ENCODE measurements at places on chromosomes 5 and 9.

GRCh38 chr5:82931110-82931509 lies 146.1 kb downstream of the TMEM167A start:
- peak; percentile 46 for DNase-seq

DNA sequence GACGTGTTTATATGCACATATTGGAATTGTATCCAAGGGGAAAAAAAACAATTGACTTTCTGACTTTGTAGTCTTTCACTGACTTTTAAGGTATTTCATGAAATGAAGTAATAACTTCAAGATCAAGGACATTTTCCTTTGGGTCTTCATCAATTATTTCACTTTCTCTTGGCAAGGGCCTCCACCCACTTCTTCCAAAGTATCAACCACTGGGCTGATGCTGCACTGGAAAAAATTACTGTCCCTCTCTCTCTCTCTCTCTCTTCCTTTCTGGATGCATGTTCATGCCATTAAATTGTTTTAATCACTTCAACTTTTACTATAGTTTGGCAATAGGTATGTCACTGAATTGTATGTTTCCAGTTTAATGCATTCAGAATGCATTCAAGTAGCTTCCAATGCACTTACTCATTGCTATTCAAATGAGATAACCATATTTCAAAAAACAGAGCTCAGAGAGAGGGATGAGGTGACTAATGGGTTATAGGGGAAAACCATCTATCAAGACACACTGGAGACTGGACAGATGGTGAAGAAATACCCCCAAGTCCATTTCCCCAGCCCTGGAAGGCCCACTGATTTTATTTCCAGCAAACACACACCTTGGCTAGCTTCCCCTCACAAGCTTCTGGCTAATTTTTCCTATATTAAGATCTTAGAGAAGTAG lies 585.3 kb downstream of the EBF1 start:
- peak; percentile 95 for DNase-seq

DNA sequence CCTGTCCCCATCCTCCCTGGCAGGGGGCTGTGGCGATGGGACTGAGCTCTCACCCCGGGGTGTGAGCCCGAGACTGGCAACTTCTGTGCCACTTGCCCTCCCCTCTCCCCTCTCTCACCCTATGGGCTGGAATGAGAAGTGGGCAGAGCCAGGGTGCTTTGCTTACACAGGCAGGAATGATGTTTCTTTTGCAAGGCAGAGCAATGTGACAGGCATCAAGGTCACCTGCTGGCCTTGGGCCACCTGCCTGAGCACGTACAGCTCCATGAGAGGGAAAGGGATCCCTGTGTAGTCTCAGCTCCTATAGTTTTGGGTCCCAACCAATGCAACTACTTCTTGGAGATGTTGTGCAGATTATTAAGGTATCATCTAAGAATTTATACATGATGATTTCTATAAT lies 252.8 kb upstream of the DAP start:
- DNase-seq, result no peak

DNA sequence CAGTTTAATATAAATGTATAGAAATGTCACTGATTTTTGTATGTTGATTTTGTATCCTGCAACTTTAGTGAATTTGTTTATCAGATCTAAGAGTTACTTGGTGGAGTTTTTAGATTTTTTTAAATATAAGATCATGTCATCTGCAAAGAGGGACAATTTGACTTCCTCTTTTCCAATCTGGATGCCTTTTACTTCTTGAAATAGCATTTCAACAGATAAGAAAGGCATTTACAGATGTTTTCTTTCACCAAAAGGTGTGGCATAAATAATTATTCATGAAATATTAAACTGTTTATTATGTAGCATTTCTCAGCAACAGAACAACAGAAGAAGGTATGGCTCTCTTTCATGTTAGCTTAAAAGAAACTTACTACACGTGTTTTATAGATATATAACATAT lies 34.9 kb upstream of the NIPBL start:
- DNase-seq, result no peak

DNA sequence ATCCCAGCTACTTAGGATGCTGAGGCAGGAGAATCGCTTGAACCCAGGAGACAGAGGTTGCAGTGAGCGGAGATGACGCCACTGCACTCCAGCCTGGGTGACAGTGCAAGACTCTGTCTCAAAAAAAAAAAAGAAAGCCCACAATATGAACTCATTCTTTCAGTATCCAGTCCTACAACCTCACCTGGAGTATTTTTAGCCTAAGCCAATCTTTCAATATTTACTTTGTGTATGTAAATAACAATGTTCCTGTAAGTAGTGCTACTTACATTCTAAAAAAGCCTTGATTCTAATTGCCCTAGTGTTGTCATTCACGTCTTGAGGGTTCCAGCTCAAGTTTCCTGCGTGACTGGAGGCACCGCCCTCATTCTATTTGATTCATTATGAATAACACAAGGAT lies 62.0 kb downstream of the BHMT start:
- no peak for DNase-seq

DNA sequence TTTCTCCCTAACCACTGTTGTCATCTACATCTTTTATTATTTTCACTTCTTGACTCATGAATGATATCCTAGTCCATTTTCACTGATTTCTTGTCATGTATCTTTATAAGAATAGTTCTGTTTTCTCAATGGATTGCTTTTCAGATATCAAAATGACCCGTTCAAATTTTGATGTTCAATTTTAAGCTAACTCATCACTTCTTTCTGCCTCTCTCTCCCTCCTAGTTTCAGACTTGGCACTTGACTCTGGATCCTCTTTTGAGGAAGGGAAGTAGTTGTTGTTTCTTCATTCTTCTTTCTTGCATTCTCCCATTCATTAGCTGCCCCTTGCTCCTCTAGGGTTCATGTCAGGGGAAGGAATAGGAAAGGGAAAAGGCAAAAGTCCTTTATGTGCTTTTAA lies 23.7 kb downstream of the CSNK1G3 start:
- no peak for DNase-seq

- DNase-seq, result no peak
Observed at GRCh38 chr5:7941692-7942091, 72.7 kb downstream of the MTRR start.

DNA sequence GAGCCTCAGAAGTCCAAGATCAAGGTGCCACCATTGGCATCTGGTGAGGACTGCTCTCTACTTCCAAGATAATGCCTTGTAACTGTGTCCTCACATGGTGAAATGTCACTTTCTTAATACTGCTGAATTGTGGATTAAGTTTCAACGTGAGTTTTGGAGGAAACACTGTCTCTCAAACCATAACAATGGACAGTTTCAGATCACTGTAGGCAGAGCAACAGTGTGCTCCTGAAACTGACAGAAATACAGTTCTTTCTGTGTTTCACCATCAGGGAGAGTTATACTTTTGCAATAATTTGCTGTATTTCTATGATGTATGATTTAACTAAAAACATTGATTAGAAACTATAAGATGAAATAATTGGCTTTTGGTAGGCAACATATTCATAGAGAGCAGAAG lies 1780.5 kb upstream of the CDH6 start:
- no peak for DNase-seq

- no peak for DNase-seq
Observed at GRCh38 chr5:68426586-68426985, 211.0 kb downstream of the PIK3R1 start.

- no peak for DNase-seq
Observed at GRCh38 chr9:133519693-133520092, 5.1 kb downstream of the MYMK start.

DNA sequence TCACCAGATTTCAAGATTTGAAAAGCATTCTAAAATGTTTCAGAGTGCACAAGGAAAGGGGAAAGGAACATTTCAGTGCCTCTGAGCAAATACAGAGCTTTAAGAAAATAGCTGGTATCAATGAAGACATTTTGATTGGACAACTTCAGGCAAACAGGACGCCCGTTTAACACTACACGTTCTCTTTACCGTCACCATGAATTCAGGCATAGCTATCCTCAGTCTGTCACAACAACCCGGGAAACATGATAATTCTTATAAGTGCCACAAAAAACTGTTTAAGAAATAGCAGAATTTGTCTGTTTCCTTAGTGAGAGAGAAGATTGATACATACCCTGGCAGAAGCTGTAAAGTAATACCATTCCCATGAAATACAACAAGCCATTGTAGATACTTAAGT lies 392.4 kb upstream of the PDE4D start:
- no peak for DNase-seq

GRCh38 chr5:9244417-9244816 lies 301.5 kb downstream of the SEMA5A start:
- no peak for DNase-seq

- DNase-seq, result no peak
Observed at GRCh38 chr5:18754201-18754600, 1119.9 kb downstream of the TAF11L14 start.

DNA sequence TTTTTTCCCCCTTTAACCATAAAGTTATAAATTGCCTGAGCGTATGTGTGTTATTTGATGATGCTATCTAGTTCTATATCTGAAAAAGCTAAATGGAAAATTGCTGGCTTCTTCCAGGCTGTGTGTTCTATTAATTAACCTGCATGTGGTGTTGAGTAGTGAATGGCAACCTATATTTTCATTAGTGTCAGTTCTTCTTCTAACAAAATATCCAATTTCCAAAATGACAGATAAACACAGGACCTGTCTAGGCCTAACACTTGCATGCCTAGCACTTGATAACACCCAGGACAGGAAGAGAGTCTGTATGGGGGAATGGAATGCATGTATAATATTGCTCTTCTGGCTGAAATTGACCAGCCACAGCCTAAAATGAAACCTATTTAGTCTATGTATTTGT lies 91.7 kb downstream of the CD180 start:
- no peak for DNase-seq

DNA sequence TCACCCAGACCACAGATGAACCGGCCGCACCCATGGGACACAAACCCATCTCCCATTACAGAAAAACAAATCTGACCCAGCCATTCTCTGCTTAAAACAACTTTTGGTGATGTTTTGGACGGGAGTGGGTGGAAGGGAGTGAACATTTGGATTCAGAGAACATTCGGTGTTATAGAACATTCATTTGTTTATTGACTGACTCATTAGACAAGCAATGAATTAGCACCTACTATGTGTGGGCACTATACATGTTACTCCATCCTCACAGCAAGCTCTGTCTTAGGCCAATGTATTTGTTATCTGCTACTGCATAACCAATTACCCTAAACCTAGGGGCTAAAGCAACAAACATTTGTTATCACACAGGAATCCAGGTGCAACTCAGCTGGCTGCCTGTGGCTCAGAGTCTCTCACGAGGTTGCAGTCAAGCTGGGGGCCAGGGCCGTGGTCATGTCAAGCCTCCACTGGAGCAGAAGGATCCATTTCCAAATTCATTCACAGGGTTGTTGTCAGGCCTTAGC lies 5.1 kb upstream of the ERGIC1 start:
- no peak for DNase-seq

- DNase-seq, result peak; percentile 70
Observed at GRCh38 chr5:150656191-150657132, 4.6 kb upstream of the MYOZ3 start.

DNA sequence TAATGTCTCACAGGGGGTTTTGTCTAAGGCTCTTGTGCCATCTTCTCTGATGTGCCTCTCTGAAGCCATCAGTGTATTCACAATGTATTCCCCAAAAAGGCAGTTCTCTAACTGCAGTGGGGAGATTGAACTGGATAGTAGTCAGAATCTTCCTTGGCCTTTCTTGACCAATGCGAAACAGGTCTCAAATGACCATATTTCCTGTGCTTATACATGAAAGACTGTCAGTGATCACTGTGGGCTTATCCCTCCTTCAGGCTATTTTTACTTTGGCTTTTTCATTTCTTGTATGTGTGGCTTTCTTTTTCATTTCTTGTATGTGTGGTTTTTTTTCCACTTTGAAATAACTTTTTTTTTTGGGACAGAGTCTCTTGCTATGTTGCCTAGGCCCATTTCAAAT lies 19.7 kb downstream of the HMGXB3 start:
- no peak for DNase-seq

DNA sequence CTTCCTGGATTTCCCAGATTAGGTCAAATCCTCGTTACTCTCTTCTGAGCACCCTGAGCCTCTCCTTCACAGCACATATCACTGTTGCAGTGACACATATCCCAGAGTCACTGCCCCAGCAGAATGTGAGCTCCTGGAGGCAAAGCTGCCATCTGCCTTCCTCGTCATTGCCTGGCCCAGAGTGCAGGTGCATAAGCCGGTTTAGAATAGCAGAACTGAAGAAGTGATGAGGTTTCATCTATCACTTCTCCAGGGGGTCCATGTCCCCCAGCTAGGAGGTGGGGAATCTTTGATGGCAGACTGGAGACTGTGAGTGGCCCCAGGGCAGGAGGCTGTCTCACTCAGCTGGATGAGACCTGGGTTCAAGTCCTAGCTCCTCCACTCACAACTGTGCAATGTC lies 25.8 kb downstream of the NIPAL4 start:
- no peak for DNase-seq

- DNase-seq, result peak; percentile 10
Observed at GRCh38 chr5:31614151-31615020, 24.5 kb upstream of the PDZD2 start.

- no peak for DNase-seq
Observed at GRCh38 chr9:137956688-137957385, 79.3 kb downstream of the CACNA1B start.

DNA sequence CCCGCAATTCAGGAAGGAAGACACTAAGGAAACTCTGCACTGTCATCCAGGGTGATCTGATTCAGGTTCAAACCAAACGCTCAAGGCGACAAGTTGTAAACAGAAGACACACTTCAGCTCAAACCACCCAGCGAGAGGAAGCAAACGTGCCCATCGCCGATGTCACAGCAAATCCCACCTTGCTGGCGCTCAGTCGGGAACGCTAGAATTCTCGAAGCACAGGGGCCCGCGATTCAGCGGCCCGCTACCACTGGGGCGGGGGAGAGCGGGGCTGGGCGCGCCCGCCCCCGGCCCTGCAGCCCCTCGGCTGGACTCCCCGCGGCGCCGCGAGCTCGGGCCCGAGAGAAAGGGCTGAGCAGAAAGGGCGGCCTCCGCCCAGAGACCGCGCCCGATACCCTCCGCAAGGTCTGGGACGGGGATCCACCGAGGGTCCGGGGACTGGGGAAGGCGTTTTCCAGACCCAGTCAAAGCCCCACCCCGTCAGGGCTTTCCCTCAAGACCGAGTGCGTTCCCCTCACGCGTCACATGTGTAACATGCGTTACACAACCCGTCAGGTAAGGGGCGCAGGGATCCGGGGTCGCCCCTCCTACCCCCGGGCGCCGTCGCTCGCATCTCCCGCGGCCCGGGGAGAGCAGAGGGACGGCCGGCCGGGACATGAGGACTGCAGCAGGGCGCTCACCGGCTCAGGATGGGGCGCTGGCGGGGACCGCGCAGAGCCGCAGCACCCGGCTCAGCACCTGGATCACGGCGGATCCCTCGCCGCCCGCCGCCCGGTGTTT lies 469 bp downstream of the AGTPBP1 start:
- peak; percentile 9 for DNase-seq

DNA sequence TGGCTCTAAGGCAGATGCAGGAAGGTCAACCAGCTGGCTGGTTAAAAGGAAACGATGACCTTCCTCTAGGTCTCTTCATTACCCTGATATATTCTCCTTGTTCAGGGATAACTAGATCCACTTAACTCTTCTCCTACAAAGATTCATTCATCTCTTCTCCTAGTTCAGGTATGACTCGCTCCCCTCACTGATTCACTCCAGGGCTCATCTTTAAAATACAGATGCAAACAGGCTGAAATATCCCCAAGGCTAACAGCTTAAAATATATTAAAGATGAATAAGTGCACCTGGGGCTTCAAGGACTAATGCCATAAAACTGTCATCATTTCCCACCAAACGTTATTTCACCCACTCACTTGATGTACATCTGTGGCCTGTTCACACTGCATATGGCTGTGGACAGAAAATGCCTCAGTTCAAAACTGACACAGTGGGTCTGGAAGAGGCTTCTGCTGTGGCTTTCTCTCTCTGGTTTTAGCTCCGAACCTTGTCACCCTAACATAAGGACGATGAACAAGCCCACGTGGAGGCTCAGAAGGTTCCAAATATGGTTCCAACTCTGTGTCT lies 366.9 kb downstream of the DEPDC1B start:
- peak; percentile 72 for DNase-seq
